Stimulated activated CD8-positive, alpha-beta memory T cell treated with anti-CD3 and anti-CD28 coated beads, Interleukin-15, amount 100 ng/mL, for 48 hours (primary cell): ENCODE measurements at places on chromosomes 12 and 14.

DNA sequence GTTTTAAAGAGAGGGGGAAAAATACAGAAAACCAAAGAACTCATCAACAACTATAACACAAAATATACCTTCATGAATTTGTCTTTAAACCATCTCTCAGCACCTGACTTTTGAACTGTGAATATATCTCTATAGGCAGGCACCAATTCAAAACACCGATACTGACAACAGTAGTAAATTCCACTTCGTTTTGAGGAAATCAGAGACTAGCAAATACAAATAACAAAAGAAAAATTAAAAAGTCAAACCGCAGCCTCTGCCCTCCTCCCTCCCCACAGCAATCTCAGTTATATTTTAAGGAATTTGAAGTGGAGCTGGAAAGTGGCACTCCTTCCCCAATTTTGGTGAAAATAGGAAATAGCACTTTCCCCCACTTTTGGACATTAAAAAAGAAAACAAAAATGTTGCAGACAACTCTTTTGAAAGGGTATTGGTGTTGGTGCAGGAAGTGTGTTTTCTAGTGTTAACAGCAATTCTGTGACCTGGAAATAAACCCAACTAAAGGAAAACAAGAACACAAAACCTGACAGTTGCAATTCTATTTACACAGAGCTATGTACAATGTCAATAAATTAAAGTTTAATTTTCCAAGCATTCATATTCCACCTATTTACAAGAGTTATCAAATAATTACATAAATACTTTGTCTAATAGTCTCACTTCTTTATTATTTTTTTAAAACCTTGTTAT, 13.5 kb downstream of the TBX3 start:
- DNase-seq, result no peak

DNA sequence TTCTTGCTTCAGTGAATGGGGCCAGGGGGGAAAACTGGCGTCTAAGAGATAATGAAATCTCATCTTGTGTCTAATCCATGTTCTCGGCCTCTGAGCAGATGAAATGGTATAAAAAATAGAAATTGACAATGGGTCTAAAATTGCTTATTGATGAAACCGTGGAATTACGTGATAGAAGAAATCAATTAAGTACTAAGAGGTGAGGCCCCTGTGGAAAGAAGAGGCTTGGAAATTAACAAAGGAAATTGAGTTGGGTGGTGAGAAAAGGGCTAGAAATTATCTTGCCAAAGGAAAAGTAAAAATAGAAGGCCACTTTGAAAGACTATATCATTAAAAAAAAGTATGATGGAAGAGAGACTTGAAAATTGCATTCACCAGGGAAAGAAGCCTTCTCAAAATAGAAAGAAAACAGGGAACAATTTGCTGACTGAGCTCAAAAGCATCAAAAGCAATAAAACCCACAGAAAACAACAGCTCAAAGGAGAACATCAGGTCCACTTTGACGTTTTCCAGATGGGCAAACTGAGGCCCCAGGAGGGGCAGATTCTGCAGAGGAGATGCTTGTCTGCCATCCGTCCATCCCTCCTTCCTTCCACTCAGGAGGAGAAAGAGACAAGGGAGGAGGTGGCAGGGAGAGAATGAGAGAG, 226.1 kb upstream of the RTL1 start:
- DNase-seq, result no peak

- no peak for DNase-seq
These were observed 1.1 kb downstream of the TSPAN9 start for GRCh38 chr12:3078086-3078820.

DNA sequence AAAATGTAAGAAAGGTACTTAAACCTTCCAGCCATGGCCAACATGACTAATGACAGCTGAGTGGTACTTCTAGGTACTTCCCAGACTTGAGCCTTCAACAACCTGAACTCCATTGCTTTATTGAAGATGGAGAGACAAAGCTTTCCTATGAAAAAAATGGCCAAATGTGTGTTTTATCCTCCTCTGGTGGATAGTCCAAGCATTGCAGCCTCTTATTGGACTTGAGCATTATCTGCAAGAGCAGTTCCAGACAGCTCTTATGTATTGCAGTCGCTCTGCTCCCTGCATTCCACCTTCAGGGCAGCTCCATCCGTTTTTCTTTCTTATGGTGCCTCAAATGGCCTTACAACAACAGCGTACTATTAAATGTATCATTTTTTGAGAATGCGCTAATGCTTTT, 588.2 kb downstream of the NRXN3 start:
- no peak for DNase-seq

- DNase-seq, result no peak
These were observed 1.5 kb downstream of the PLEKHA5 start for GRCh38 chr12:19131025-19131444.

- no peak for DNase-seq
These were observed 76.4 kb downstream of the IFNG-AS1 start for GRCh38 chr12:68065687-68066086.

GRCh38 chr14:30464481-30464880, 94.5 kb upstream of the G2E3 start:
- no peak for DNase-seq

DNA sequence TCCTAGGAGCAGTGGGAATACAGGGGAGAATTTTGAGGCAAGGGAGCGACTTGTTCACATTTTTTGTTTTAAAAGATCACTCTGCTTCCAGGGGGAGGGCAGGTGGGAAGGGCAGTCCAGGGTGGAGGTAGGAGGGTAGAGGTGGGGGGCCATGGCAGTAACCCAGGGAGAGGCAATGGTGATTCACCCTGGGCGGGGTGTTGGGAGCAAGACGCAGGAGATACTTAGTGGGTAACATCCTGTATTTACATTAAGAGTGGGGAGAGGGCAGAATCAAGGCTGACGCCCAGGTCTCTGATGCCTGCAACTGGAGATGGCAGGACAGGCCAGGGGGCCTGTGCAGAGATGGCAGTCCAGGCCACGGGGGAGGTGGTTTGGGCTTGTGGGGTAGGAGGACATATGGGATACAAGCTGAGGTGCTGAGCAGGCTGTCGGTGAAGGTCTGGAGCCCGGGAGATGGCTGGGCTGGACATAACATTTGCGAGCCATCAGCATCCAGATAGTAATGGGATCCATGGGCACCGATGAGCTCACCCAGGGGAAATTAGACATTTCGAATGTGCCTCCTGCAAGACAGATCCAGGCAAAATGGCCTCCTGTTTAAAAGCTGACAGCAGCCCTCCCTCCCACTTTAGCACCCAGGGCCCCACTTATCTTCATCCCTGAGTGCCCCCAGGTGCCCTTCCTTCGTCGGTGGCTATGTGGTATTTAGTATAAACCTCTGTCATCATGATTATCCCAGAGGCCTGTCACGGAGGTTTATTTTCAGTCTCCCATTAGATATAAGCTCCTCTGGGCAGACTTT, 9.3 kb downstream of the EML1 start:
- no peak for DNase-seq

GRCh38 chr12:75205558-75205957, 4.1 kb downstream of the KCNC2 start:
- no peak for DNase-seq

GRCh38 chr12:39413836-39414771, 28.8 kb downstream of the KIF21A start:
- DNase-seq, result no peak

DNA sequence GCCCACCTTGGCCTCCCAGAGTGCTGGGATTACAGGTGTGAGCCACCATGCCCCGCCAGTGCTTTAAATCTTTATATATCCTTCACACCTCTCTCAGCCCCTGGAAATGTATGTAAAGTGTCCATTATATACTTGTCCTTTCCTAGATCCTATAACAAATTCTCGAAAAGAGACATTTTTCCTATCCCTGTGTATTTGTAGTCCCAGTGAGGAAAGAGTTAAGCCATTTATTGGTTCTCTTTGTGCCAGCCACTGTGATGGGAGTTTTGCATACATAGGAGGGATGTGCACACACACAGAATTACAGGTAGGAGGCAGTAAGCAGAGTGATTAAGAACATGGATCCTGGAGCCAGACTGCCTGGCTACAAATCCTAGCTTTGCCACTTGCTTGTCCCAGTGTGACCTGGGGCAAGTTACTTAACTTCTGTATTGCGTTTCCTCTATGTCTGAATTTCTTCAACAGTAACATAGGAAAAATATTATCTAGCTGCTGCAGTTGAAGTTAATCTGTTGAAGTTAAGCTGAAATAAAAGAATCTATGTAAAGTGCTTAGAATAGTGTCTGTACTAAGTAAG, 2.1 kb upstream of the RABGGTA start:
- no peak for DNase-seq

DNA sequence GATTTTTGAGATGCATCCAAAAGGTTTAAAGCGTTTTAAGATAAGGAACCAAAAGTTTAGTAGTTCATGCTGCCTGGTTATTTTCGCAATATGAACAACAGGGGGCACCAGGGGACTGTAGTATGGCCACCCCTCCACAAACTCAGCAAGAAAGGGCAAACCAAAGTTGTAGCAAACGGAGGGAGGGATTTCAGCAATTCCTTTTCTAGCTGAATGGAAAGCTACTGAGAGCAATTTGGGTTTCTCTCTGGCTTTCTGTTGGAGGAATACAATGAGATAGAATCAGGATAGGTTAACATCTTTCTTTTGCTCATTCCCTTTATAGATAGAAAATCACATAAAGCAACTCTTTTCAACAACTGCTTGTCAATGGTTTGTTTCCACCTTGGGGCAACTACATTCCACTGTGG, 62.5 kb downstream of the DRAM1 start:
- DNase-seq, result peak; percentile 25

DNA sequence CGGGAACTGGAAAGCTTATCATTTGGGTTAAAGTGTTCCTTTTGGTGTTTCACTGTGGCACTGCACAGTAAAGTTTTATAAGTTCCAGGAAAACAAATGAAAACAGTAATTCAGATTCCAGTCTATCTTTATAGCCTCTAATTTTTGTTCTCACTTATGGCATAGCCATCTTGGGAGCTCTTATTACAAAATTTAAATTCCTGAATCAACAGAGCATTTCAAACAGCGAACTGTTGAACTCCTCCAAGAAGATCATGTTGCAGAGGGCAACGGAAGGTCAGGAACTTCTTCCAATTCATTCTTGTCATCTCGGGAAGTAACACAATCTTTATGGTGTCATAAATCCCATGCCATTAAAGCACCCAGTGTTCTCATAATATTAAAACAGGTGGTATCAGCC, 229.1 kb downstream of the KCNC2 start:
- no peak for DNase-seq

DNA sequence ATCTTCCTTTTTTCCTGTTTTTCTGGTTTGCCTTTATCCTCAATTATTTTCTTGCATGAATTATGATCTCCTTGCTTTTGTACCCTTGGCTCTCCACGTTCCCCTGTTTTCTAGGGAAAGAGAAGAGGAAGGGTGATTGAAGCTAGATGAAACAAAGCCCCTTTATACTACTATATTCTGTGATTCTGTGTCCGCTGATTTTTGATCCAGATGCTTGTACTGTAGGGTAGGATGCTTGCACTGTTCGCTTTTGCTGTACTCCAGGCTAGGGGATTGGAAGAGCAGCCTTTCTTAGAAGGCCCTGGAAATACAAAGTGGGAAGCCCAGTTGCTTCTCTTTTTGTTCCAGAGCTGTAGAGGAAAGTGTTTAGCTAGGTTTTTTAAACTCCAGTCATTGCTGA, 35.1 kb upstream of the KLHDC2 start:
- DNase-seq, result no peak

DNA sequence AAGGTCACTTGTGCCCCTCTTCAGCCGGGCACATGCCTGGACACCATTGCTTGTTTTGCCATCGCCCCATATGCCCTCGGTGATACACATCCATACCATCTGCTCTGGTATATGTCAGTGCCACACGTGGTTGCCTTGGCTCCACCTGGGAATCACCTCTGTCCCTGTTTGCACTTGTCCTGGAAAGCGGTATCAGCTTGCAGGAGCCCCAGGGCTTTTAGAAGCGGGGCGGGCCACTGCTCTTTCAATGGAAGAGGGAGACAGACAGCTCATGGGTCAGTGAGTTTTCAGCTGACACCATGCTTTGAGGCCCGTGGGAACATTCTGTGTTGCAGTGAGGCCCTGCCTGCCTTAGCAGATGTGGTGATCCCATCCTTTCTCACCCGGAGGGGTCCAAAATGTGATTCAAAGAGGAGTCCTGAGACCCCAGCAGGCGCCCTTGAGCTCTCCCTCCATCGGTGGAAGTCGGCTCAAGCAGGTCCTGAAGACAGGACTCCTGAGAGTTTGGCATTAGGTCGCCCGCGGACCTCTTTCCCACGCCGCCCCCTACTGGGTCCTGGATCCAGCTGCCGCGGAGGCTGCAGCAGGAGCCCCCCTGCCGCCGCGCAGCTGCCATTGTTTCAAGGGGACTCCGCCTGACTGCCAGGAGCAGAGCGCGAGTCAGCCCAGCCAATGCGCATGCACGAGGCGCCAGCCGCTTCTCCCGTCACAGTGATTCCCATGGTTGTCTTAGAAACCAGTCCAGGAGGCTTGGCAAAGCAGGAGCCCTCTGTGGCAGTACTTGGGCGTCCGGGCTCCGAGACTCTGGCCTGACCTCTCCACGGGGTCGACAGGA, 773.2 kb upstream of the ALG10B start:
- no peak for DNase-seq
